ENCODE measurements at places on chromosomes 11 and 22.

- DNase-seq = no peak
Observed at GRCh38 chr22:48751539-48752437, 1075.9 kb downstream of the BRD1 start.

DNA sequence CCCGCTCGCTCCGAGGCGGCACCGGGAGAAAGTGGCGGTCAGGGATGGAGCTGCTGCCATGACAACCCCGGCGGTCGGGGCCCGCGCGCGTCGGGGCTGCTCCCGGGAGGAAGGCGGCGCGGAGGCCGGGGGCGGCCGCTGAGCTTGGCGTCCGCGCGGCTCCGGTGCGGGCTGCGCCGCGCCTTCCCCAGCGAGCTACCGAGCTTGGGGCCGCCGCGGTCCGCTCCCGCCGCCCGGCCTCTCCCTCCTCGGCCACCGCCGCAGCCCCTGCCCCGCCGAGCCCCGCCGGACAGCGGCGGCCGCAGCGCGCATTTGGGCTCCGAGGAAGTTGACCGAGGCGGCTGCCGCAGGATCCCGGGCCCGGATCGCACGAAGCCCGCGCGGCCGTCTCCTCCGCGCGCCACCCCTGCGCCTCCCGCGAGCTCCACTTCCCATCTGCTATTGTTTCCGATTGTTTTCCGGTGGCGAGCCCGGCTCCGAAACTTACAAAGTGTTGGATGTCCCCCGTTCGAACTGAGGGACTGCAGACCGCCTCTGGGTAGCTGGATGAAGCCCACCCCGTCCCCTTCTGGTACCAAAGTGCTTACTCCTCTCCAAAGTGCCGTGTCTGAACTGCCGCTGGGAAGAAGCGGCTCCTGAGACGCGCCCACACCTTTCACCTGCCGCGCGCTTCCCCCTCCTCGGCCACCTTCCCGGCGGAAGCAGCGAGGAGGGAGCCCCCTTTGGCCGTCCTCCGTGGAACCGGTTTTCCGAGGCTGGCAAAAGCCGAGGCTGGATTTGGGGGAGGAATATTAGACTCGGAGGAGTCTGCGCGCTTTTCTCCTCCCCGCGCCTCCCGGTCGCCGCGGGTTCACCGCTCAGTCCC, 540.3 kb downstream of the NTM start:
- DNase-seq = no peak

GRCh38 chr22:31618471-31619176, 43.4 kb downstream of the PISD start:
- no peak for DNase-seq

GRCh38 chr11:81839976-81840375, 893.7 kb downstream of the FAM181B start:
- no peak for DNase-seq

DNA sequence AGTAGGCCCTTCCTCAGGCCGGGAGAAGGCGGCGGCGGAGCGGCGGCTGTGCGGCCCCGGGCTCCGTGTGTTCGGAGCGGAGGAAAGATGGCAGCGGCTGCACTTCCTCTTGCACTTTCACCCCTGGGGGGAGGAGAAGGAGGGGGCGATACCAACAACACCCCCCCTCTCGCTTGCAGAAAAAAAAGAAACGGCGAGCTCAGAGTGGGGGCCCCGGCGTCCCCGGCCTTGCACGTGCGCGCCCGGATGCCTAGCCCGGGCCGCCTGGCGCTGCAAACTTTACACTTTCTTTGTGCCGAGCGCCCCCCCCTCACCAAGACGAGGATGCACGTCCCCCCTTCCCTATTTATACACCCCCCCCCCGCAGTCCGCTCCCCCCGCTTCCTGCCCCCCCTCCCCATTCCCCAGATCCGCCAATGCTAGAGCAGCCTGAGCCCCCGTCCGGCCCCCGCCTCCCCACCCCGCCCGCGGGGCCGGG, at the start of gene PATZ1:
TSS of gene PATZ1 (minus strand) at position 92 of the 478 bp plus-strand sequence. CDS start 744 bp downstream, outside the sequence.
- DNase-seq = peak; percentile 45

- no peak for DNase-seq
Observed at GRCh38 chr11:77833302-77833701, 12.4 kb downstream of the AAMDC start.

GRCh38 chr11:83835423-83835822, 549.3 kb upstream of the CCDC90B start:
- no peak for DNase-seq

- DNase-seq = no peak
Observed at GRCh38 chr11:130131961-130132850, 27.4 kb upstream of the ST14 start.

DNA sequence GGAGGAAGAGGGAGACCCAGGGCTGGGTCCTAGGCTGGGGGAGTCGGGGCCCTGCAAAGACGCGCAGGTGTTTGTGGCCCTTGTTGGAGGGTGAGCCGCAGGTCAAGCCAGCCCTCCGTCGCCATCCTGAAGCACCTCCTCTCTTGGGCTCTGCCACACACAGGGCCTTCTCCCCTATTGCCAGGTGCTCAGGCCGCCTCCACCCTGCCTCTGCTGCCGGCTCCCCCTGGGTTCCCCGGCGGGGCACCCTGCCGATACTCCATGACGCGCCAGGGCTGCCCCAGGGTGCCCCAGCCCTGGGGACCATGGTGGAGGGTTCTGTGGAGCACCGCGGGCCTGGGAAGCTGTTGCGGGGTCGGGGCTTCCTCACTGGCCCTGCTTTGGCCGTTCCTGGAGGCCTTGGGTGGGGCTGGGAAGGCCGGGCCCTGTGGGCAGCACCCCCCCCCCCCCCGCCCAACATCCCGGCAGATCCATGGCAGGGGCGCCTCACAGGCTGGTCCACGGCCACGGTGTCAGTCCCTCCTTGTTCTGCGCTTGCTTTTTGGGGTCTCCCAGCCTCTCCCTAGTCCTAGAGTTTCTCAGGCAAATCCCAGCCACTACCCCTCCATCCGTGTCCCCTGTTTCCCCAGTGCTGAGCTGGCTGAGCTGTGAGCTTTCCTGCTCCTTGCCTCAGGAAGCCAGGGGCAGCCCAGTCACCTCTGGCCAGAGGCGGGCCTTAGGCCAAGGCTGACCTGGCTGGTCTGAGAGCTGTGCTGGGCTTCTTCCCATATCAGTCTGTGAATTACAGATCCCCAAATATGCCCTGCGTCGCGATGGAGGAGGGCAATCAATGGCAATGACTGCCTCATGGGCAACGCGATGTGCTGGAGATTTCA, 2.3 kb upstream of the ADORA2A start:
- no peak for DNase-seq

- DNase-seq = no peak
Observed at GRCh38 chr11:8732748-8733241, 50.2 kb downstream of the RPL27A start.

GRCh38 chr11:60780774-60781173, 4.4 kb upstream of the MS4A10 start:
- no peak for DNase-seq

- DNase-seq = no peak
Observed at GRCh38 chr22:38036392-38037062, 20.7 kb upstream of the PICK1 start.

DNA sequence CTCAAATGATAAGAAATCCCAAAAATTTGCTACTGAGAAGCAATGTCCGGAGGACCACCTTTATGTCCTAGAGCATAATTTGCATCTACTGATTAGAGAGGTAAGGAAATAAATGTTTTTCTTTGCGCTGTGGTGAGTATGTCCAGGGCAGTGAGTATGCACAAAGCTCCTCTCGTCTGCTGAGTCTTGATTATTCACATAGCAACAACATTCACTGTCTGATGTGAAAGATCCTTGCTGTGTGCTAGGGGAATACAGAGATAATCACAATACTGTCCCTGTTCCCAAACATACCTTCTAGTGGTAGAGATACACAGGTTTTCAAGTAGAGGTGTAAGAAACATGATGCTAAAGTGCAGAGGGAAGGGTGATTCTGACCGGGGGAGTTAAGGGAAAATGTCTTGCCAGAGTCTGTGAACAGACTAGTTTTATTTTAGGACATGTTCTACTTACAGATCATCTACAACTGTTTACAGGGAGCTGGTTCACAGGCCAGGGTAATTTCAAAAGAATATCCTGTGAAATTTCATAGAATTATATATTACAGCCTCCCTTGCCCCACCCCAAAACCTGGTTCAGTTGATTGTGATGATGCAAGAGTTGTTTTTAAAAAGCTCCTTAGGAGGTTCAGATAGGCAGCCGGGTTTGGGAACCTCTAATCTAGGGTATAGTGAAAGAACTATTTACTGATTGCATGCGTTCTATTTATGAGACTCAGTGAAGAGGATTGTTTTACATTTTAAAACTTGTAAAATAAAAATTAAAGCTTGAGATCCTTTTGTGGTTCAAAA, 12.6 kb downstream of the MED17 start:
- DNase-seq = no peak

GRCh38 chr11:134932761-134933160, 520.7 kb upstream of the B3GAT1 start:
- DNase-seq = no peak

- DNase-seq = no peak
Observed at GRCh38 chr22:22098457-22099193, 116.0 kb upstream of the TOP3B start.

DNA sequence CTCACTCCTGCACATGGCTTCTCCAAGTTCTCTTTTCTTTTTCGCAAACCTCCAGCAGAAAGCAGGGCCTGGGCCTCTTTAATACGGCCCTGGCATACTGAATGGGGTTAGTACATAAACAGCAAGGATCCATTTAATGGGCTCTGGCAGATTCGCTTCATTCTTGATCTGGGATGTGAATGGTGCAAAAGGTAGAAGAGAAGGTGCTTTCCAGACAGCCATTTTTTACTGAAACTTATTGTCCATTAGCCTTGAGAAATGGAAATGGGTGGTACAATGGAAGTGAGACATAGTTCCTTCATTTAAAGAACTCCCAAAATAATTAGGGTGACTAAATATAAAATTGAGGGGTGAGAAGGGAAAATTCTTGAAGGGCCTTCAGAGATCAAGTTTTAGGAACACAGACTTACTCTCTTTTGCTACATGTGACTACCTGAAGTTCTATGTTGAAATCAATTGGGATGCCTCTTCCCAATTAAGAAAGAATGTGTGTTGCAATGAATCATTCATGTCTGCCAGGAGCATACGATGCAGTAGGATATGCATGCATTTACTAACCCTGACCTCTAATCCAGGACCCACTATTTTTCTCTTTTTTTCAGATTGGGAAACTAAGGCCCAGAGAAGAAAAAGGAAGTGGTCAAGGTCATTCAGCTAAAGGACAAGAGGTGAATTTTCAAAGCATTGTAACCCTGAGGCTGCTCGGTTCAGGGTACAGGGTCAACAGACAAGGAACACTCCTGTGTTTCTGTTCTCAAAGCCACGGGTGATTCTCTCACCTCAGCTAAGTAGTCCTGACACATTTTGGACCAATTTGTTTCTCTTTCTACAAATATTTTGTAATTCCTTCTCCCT, 144.1 kb downstream of the BBOX1 start:
- DNase-seq = no peak

- no peak for DNase-seq
Observed at GRCh38 chr22:19367763-19368367, 63.7 kb downstream of the HIRA start.
